Osteoblast (primary cell): ENCODE measurements at places on chromosomes 12 and 14. TPM values are rescaled to one million over a fixed set of nuclear protein-coding genes. Genes with fewer than 3 reads are reported as not detected.

POTEG gene
- 0.29 and 0.36 TPM in 2 replicates for total RNA-seq

DNA sequence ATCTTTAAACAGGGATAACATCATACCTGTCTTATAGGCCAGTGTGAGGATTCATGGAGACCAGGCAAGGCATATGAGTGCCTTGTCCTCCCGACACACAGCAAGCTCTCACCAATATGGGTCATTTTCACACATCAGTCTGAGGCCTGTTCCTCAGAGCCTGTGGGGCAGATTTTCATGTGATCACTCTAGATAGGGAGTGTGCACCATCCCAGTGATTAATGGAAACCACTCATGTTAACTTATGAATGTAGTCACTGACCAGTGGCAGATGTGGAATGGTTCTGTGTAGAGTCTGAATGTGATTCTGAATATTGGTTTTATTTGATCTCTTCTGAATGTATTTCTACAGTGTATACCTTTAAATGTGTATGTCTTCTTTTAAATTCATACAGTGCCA, 219.7 kb upstream of the SFSWAP start:
- DNase-seq = no peak

DNA sequence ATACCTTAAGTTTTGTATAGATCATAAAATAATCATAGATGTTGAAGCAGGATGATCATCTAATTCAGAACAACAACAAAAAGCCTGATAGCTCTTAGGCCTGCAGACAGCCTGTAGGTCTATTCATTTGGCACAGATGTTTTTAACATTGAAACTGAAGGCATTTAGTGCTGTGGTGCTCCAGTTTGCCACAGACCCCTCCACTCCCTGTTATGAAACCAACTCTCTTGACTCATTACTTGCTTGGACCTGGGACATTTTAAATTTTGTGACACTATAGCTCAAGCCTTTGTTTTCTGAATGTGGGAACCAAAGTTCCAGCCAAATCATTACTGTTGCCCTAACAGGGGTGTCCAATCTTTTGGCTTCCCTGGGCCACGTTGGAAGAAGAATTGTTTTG, 9.1 kb downstream of the PRKCH start:
- DNase-seq = no peak

ANO2 gene
- under 0.01 and 0.29 TPM in 2 replicates for total RNA-seq

APOLD1 gene
- 3.2 and 3.3 TPM in 2 replicates for total RNA-seq

- DNase-seq = no peak
Measured at GRCh38 chr12:70928071-70928470, 7.5 kb upstream of the PTPRR start.

KCNH5 gene
- total RNA-seq = not detected in 2 replicates

DNA sequence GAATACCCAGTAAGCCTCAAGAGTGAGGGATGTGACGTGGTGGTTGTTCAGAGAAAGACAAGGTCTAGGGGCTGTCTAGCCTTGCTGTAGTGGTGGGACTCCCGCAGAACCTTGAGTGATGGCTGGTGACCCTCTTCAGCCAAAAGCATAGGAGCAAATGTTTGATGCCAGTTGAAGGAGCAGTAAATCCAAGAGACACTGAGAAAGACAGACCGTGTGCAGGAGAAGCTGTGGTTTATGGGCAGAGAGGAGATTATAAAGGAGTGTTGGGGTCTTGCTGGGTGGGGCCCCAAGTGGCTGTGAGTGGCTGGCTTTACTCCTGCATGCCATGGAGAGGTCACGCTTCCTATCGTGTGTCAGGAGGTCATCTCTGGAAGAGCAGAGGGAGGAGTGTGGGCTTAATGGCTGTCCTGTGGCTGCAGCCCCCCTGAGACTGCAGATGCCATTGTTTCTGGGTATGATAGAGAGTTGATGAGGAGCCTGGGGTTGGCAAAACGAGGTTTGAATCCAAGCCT, 152.0 kb upstream of the CCND2 start:
- no peak for DNase-seq

POC1B gene
- 10.9 and 24.8 TPM in 2 replicates for total RNA-seq

- DNase-seq = no peak
Measured at GRCh38 chr14:68268719-68269118, 449.1 kb downstream of the RAD51B start.

DNA sequence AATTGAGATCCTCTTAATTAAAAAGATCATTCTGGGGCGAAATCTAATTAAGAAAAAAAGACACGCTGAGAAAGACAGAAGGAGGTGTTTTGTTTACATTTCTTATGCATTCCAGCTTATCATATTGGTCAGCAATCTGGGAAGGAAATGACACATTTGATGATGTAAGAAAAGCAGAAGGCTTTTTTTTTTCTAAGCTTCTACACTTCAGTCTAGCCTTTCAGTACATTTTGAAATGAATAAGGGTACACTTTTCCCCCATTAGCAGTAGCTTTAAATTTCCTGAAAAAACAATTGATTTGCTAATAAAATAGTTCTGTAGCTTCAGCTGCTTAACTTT, 5.9 kb upstream of the GSC start:
- no peak for DNase-seq

DNA sequence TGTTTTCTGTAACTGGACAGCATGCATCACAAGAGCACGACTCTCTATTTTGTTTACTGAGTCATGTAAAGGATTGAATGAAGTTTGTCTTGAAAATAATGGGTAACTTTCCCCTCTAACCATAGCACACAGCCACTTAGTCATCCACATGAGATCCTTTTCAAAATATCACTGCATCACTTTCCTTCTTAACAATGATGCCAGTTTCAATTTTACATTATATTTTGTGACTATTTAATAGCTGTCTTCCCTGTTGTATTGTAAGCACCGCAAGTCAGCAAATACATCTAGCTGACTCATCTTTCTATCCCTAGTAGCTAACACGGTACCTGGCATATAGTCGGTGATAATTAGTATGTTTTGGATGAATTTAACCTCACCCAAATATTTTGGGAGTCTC, 83.3 kb upstream of the PPM1H start:
- no peak for DNase-seq

GDF3 gene
- not detected in 2 replicates for total RNA-seq

RNASE1 gene
- total RNA-seq = 1.1 TPM in 1 of 2 replicates, not detected in the other

- DNase-seq = no peak
Measured at GRCh38 chr12:58844161-58844560, 76.1 kb downstream of the LRIG3 start.

KDM5A gene
- total RNA-seq = 62.8 and 75.3 TPM in 2 replicates

DLK1 gene
- not detected in 2 replicates for total RNA-seq
